ENCODE measurements at places on chromosomes 11 and 22.

GRCh38 chr11:14541192-14541947 is 21.2 kb upstream of the PSMA1 start:
- DNase-seq = no peak

DNA sequence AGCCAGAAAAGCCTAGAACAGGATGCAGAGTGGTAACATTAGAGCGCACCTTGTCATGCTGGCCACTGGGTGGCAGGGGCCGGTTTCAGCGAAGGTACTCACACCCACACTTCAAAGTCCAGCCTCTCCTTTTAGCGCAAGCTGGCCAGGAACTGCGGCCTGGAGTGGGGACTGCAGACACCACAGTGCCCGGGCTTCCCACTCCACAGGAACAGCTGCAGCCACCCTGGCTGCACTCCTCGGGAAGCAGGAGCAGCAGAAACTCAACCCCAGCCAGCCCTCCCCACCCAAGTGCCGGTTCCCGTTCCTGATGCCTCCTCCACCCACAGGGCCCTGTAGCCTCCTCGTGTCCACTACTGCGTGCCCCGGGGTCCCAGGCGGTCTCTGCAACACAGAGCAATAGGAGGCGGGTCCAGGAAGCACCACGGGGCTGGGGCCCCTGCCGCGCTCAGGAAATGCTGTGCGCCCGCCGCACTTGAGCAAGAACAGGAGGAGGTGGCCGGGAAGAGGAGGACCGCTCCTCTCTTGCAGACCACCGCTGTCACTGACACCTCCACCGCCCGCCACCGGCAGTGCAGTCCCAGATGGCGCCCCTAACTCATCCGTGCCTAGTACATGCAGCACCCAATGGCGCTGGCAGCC is 2.2 kb downstream of the RFPL2 start:
- peak; percentile 78 for DNase-seq

GRCh38 chr22:31942091-31942490 is 2.2 kb upstream of the YWHAH start:
- no peak for DNase-seq

- no peak for DNase-seq
Measured at GRCh38 chr11:85167471-85167870, 459.7 kb downstream of the DLG2 start.

- peak; percentile 82 for DNase-seq
Measured at GRCh38 chr11:119339589-119340334, 921 bp downstream of the C1QTNF5 start.

- no peak for DNase-seq
Measured at GRCh38 chr22:49182416-49182815, 645.3 kb downstream of the BRD1 start.

DNA sequence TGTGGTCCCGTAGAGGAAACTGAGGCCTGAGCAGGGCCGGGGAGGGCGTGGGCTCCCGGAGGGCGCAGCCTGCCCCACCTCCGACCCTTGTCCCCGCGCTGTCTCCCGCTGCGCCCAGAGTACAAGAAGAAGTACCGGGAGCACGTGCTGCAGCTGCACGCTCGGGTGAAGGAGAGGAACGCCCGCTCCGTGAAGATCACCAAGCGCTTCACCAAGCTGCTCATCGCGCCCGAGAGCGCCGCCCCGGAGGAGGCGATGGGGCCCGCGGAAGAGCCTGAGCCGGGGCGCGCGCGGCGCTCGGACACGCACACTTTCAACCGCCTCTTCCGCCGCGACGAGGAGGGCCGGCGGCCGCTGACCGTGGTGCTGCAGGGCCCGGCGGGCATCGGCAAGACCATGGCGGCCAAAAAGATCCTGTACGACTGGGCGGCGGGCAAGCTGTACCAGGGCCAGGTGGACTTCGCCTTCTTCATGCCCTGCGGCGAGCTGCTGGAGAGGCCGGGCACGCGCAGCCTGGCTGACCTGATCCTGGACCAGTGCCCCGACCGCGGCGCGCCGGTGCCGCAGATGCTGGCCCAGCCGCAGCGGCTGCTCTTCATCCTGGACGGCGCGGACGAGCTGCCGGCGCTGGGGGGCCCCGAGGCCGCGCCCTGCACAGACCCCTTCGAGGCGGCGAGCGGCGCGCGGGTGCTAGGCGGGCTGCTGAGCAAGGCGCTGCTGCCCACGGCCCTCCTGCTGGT is 1.9 kb downstream of the NLRP6 start:
- peak; percentile 82 for DNase-seq
